ENCODE measurements at places on chromosomes 5 and 9.

- no peak for DNase-seq
Measured at GRCh38 chr9:105131981-105132380, 112.5 kb upstream of the SLC44A1 start.

DNA sequence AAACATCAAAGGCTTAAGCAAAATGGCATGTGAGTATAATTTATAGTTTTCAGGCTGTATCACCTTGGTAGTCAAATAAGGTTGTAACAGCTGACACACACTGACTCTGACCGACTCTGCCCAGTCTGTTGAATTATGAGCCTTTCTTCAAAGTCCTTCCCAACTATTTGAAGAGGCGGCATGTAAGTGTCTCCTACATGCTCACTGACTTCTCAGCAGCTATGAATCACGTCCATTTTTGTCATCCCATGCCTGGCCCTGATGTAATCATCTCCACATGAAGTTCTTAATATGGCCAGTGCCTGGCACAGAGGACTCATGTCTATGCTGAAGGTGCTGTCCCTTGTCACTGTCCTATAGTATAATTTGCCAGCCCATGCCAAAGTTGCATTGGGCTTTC, 5.1 kb upstream of the PTBP3 start:
- DNase-seq: no peak

- DNase-seq: no peak
Measured at GRCh38 chr5:165521816-165522610, 2016.6 kb downstream of the MAT2B start.

GRCh38 chr5:56311306-56311905, 78.3 kb upstream of the ANKRD55 start:
- DNase-seq: no peak

- no peak for DNase-seq
Measured at GRCh38 chr9:6197330-6197729, 18.3 kb upstream of the IL33 start.

DNA sequence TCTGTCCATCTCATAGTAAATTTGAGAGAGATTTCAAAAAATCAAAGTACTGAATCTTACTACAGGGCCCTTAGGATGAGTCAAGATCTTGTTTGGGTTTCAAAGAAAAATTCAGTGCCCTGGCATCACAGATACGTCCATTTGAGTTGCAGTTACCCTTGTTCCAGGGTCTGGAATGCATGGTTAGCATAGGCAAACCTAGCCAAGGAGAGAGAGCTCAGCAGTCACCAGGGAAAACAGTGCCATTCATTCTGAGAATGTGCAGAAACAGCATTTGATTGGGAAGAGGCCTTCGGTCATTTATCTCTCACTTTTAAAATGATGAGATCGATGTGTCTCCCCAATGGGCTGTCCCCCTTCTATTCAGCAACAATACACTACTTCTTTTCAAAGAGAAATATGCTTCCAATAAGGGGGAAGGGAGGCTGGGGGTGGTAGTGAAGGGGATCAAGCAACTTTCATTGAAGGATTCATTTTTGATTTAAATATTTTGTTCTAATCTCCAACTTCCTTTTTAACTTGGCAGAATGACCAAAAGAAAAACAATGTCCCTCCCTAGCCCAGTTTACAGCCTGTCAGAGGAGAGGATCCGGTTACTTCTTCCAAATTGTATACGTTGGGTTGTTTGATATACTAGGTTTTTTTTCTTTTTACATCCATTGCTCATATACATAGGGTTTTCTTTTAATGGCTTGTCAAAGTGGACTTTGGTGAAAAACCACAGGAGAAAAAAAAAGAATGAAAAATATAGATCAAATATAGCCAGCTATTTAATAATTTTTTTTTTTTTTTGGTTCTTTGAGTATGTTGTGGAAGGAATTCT, 491.1 kb downstream of the CCDC171 start:
- no peak for DNase-seq

DNA sequence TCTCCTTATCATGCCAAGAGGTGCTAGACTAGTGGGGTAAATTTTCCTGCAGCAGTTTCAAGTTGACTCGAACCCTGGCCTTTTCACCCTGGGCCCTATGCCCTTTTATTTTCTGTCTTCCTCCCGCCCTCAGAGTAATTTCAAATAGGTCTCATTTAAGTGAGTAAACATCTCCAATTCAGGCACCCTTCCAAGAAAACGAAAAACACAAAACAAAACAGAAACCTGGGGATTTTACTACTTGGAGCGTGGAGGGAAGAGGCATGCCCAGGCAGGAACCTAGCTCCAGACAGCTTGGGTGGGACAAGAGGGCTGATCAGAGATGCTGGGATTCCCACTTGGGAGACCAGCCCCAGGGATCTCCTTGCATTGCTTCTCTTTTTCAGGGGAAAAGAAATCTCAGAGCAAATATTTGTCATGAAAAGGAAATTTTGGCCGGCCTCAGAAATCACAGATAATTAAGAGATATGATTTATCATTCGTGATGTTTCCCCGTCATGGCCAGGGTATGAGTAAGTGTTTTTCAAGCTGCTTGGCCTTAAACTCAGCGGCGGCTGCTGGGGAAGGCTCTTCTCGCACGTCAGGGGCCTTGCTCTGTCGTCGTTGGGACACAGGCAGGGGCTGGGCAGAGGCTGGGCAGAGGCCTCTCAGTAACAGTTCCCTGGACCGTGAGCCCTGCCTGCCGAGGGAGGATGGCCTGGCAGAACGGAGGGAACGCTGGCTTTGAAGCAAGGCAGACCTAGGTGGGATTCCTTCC, 248.6 kb upstream of the KLF4 start:
- peak; percentile 87 for DNase-seq

DNA sequence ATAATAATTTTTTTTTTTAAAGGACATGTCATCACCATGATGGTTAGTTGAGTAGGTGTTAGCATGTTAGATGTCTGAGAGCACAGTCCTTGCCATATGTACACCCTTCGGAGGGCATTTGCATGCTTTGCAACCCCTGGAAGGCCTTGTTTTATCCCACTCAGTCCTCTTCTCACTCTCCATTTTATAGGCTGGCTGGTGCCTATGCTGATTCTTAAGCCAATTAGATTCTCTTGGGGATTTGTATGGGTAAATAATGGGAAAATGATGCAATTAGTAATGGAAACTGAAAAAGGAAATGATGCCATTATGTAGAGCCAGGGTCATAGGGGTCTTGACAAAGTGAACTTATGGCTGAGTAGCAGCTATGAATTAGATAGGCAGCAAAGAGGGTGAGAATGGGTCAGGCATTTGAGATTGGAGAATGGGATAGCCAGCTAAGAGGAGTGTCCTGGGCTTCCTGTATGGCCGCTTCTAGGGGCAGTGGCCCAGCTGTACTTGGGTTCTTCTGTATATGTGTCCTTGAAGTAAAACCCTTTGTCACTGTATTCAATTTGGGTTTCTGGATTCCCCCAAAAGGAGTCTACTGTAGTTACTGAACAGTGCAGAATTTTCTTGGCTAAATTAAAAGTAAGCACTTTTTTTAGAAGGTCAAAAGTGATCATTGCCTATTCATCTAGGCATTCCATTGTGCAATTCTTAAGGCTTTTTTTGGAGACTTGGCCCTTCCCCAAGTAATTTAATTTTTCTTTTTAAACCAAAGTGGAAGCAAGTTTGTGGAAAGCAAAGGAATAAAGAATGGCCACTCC, 31.6 kb downstream of the LRRTM2 start:
- DNase-seq: no peak

GRCh38 chr9:134379831-134380365, 53.6 kb downstream of the RXRA start:
- DNase-seq: no peak

- DNase-seq: no peak
Measured at GRCh38 chr5:160432196-160432595, 10.5 kb downstream of the PTTG1 start.

Measured in NCI-H1105 treated with DMSO at 0.1 percent for 48 hours (cell line).